Testis (tissue), 5 donors: ENCODE measurements at places on chromosomes 7 and 10. TPM values are rescaled to one million over a fixed set of nuclear protein-coding genes. Genes with fewer than 3 reads are reported as not detected.

The CALN1 gene
- 6.2 TPM for polyA plus RNA-seq

GRCh38 chr10:30813872-30814481 lies 184.4 kb upstream of the LYZL2 start:
- DNase-seq = no peak

DNA sequence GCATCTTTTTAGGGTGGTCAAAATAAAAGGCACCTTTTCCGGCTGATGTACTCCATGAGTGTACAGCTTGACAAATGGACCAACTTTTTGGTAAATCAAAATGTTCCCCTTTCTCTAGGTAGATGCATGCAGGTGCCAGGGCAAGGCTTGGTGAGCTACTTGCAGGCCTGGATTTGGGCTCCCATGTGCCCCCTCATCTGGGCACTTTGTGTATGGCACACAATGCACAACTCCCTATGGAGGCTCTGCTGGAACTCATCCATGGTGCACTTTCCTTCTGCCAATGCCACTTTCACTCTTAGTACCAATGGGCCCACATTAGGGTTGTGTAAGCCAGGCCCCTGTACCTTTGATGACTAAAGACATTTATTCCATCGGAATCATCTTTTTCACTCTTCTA lies 300.8 kb downstream of the SDHAF3 start:
- DNase-seq = peak; percentile 33

The OR9A2 gene
- polyA plus RNA-seq = not detected

DNA sequence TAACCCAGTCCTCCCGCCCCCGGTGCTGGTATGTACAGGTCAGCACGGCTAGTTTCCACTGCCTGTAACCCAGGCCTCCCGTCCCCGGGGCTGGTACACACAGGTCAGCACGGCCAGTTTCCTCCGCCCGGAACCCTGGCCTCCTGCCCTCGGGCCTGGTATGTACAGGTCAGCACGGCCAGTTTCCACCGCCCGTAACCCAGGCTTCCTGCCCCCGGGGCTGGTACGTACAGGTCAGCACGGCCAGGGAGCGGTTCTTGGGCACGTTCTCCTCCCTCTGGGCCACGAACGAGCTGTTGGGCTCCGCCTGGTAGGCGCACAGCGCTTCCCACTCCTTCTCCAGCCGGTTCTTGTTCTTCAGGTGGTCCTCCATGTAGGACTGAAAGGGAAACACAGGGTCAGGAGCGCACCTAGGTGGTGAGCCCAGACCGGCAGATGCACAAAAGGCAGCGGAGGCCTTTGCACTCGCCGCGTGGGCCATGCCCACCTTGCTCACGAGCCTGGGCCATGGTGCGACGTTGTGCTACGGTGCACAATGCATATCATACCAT lies 284.4 kb downstream of the DNAJB6 start:
- DNase-seq = no peak

GRCh38 chr7:92333866-92334265 lies 88.1 kb downstream of the ANKIB1 start:
- DNase-seq = no peak

DNA sequence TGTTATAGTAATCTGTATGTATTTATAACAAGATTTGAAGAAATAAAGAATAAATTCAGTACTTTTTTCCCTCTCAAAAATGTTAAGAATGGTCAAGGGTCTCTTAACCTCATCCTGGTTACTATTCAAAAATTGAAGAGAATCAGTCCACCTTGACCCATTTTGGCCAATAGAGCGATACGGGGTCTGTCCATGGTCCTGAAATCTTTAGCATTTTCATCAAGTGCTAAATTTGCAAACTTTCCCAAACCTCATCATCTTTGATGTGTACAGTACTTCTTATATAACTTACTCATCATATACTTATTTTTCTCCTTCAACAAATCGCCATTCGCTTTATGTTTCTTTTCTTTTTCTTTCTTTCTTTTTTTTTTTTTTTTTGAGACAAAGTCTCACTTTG lies 23.6 kb downstream of the TMEM178B start:
- no peak for DNase-seq
